Head of caudate nucleus (tissue), 42 donors: ENCODE measurements at places on chromosomes 3 and 15.

- no peak for DNase-seq
These were observed 116.8 kb downstream of the EPHB1 start for GRCh38 chr3:134911586-134912548.

DNA sequence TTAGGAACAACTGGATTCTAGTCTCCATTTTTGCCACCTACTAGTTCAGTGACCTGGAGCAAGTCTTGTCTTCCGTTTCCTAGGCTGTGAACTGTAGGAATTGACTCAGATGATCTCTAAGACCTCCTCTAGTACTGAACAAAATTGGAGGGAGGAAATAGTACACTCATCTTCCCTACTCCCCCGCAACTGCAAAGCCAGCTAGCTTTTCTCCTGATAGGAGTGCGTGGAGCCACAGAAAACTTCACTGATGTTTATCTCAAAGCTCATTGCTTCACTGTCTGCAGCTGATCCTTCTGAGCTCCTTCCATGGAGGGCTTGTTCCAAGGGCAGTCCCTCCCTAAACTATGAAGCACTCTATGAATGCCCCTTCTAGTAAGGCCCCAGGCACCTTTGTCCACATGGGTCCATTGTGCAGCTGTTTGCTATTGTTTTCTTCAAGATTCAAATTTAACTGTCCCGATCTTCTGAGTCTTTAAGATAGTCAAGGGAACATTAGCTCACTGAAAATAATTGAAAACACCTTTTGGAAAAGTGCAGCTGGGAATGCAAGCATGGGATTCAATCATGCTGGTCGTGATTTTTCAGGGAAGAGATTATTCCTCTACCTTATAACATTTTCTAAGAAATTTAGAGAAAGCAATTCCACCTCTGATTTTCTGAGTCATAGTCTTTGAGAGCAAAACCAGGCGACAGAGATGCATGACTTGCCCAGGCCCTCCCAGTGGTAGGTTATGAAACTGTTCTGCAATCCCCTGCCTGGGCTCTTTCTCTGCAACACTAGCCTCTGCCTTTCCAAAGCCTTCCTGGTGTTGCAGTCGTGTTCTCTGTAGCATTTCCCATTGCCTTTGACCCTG is 24.3 kb downstream of the FILIP1L start:
- DNase-seq: no peak

GRCh38 chr3:21435871-21436270 is 315.1 kb downstream of the ZNF385D start:
- no peak for DNase-seq

GRCh38 chr3:150984066-150984465 is 11.5 kb upstream of the CLRN1 start:
- DNase-seq: no peak

- DNase-seq: no peak
These were observed 537.7 kb upstream of the ZNF385D start for GRCh38 chr3:22288756-22289155.

GRCh38 chr3:158961911-158962310 is 160.1 kb downstream of the MFSD1 start:
- DNase-seq: no peak

DNA sequence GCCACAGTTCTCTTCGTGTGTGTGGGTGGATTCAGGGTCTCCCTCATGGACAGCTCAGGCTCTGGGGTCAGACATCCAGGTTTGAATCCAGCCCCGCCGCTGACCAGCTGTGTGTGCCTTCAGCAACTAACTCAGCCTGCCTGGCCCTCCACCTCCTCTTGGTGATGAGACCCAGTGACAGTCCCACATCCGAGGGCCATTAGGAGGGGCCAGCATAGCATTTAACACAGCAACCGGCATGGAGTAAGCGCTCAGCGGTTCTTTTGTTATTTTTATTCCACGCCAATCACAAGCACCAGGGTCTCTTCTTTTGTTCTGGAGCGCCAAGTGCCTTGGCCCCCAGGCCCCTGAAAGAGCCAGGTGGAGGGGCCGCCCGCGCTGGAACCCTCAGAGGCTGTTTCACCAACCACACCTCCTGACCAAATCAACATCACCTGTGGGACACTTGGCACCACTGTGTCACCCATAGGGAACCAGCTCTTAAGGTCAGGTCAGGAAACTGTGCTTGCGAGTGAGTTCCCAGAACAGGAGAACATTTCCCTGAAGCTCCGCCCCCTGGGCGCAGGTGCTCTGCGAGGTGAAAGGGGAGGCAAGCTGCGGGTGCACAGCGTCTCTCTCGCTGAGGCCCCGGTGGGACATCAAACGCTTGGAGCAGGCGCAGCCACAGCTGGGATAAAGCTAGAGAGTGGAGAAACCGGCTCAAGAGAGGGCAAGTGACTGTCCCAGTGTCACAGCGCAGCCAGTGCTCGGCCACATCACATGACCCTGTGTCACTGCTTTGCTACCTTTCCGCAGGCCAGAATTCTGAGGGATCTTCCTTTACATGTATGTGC is 311.3 kb downstream of the UACA start:
- no peak for DNase-seq

DNA sequence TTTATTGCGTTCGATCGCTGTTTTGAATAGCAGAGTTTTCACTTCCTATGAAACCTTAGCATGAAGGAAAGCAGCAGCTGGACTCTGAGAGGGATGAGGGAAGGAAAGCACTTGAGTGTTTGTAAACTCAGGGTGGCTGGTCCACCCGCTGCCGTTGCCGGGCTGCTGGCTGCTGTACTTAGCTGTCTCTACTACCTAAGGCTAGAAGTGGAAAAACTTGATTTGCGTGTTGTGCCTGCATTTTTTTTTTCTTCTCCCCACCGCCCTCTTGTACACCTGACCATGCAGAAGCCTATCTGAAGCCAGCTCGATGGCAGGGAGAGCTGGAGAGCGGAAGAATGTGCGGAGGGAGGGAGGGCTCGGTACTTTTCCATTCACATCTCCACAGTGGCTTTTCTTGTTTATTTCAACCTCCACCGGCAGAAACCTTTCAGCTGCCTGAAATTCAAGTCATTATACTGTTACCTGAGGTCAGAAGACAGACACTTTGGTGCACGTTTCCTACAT is 4.8 kb upstream of the BCL6 start:
- peak; percentile 12 for DNase-seq

GRCh38 chr15:69298697-69299441 is at the start of gene PAQR5:
Gene PAQR5, plus strand, starts transcription at chr15:69298912. Its CDS starts 61,169 bp downstream, at chr15:69360081.
- no peak for DNase-seq

- no peak for DNase-seq
These were observed 32.2 kb downstream of the RPLP1 start for GRCh38 chr15:69484837-69485236.

DNA sequence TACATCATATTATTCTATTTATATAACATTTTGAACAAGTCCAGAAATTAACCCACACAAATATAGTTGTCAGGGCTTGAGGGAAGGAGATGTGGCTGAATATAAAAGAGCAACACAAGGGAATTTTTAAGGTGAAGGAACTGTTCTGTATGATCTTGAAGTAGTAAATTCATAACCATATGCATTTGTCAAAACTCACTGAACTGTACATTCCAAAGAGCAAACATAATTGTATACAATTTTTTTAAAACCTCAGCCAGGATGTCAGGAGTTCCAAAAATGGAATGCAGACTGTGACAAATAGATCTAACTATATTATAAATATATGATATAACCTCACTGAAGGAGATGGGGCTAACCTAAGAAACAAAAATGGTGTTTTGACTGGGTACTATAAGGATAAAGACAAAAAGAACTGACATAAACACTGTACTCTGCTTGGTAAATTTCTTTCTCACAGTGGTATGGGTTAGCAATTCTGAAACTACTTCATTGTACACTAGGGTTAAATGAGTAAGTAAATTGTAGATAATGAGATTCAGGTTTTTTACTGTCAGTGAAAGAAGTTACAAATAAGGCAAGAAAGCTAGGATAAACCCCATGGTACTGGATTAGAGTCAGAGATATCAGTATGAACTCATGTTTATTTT is 14.4 kb downstream of the GOLGB1 start:
- no peak for DNase-seq

DNA sequence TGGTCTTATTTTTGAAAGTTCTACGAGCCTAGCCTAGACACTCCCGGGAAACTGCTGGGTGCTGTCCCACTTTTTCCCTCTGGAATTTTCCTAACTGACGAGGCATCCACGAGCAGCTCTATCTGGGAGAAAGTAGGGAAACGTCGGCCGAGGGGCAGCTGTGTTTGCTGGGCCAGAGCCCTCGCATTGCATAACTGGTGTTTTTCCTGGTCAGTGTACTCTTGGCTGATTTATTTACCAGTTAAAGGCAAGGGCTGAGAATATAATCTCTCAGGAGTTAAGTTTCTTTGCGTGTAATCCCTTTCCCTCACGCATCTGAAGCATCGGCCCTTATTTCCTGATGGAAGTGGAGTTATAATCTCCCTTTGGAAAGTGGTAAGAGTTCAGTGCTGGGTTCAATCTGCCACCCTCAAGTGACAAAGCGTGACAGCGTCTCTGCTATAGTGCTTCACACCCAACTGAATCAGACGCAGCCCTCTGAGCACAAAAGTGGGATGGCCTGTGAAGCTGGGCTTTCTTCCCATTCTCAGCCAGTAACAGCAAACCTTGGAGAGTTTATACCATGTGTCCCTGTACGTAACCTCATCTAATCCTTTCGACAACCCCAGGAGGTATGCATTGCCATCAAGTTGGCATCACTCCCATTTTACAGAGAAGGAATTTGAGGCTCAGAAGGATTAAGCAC is 311.5 kb downstream of the RORA start:
- no peak for DNase-seq

GRCh38 chr15:47553947-47554346 is 163.4 kb upstream of the SEMA6D start:
- DNase-seq: no peak

DNA sequence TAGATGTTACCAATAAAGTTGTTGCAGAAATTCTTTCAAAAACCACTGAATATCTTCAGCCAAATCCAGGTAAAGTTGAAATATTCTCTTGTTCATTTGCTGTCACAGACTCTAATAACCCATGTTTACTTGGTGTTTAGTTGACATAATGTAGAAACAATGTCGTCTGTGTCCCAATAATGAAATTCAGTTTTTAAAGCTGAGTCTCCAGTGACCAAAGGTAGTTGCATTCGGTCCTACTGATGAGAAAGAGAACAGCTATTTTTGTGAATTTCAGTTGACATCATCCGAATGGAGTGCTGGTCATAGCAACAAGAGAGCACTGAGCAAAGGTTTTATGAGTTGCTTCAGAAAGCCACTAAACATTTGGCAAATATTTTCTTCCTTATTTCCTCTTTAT is 88.8 kb upstream of the ADAMTSL3 start:
- DNase-seq: no peak

GRCh38 chr3:13025090-13025489 is 48.1 kb downstream of the IQSEC1 start:
- peak; percentile 53 for DNase-seq

- no peak for DNase-seq
These were observed 52.4 kb upstream of the CHST2 start for GRCh38 chr3:143067201-143067600.

- no peak for DNase-seq
These were observed 29.0 kb upstream of the FGD5 start for GRCh38 chr3:14789640-14790285.

DNA sequence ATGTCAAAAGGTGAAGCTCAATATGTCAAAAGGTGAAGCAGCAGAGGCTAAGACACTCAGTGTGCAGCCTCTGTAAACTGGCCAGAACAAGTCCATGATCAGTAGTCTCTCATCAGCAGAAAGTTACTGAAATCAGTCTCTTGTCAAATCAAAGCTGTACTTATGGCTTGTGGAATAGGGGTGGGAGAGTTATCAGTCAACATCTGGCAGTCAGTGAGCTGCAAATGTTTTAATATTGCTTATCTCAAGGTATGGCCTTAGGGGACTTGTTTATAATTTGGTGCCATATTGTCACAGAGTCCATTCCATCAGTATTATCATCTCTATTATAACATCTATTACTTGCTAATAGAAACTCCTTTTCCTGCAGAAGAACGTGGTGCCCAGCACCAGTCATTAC is 14.9 kb upstream of the WDR49 start:
- DNase-seq: no peak

DNA sequence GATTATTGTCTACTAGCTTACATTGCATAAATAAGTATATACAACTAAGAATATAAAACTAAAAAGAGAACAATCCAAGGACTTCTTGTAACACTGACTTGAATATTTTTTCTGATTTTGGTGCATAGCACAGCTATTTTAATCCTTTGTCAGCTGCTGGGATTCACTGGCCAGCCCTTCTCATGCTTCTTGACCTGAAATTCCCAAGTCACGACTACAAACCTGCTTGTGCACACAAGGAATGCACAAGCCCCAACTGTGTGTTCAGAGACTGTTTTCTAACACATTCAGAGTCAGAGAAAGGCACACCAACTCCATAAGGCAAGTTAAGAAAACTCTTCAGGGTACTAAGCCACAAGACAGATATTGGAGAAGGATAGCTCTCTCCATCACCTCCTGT is 80.9 kb downstream of the TNIK start:
- DNase-seq: no peak

DNA sequence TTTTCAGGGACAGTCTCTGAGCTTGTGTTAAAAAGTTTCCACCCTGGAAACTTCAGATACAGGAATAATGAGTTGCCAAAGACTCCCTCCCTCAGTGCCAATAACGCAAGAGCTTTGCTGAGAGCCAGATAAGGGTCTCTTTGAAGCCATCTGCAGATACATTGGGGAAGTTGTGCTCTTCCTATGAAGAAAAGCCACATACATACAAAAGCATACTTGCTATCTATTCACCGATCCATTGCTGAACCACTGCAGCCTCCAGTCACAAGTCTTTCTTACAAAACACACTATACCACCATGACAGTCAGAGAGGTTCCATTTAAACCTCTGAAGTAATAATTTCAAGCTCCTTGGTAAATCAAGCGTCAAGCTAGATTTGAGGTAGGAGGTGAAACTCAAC is 10.0 kb upstream of the RETNLB start:
- DNase-seq: no peak

- DNase-seq: no peak
These were observed 169.3 kb downstream of the LPP start for GRCh38 chr3:188323067-188323842.

DNA sequence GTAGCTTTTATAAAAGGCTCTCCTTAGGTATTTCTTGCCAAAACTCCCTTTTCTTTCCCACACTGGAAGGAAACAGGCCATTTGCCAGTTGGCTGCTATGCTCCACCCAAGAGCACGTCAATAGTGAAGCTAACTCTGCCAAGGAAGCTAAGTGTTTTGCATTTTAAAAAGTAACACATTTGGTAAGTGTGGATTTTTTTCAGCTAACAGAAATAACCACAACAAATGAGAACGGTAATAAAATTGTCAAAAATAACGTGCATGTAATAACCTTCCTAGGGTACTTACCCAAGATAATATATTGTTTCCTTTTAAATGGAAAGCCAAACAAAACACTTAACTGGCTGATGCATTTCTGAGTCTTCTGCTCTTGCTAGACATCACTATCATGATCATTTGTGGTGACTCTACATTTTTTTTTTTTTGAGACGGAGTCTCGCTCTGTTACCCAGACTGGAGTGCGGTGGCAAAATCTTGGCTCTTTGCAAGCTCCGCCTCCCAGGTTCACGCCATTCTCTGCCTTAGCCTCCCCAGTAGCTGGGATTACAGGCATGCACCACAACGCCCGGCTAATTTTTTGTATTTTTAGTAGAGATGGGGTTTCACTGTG is 4.6 kb downstream of the DPP8 start:
- DNase-seq: no peak
